ENCODE measurements at places on chromosomes 4 and X. TPM values are rescaled to one million over a fixed set of nuclear protein-coding genes. Genes with fewer than 3 reads are reported as not detected.

Gene CDX4
- total RNA-seq, result not detected

Gene ABCE1
- 162 TPM for total RNA-seq

Gene ESX1
- not detected for total RNA-seq

Gene PPP1R2C
- total RNA-seq, result not detected

Gene RNF128
- total RNA-seq, result not detected

Gene ARHGAP36
- total RNA-seq, result not detected

Gene LONRF3
- total RNA-seq, result 3.9 TPM

Gene RAB40A
- not detected for total RNA-seq

Gene SRPK3
- not detected for total RNA-seq

Gene FAM50A
- total RNA-seq, result 57.8 TPM

Gene IL2RG
- total RNA-seq, result 1.9 TPM

Gene HS3ST1
- 0.98 TPM for total RNA-seq

Gene LANCL3
- total RNA-seq, result 3.5 TPM

Gene UBA1
- total RNA-seq, result 239 TPM

Gene CSAG3
- not detected for total RNA-seq

Gene PLAC1
- not detected for total RNA-seq

Gene GUCY1A1
- total RNA-seq, result 0.67 TPM

Gene ADH1B
- not detected for total RNA-seq

Gene TCP11X2
- not detected for total RNA-seq

Gene DGKK
- not detected for total RNA-seq

Gene ARMCX1
- 23.5 TPM for total RNA-seq

Gene FAT1
- 1.6 TPM for total RNA-seq

Gene REPS2
- total RNA-seq, result 1.00 TPM

Gene SPATA18
- 6.8 TPM for total RNA-seq

Gene KLB
- under 0.01 TPM for total RNA-seq

Gene C1QTNF7
- total RNA-seq, result not detected

Gene AGTR2
- total RNA-seq, result not detected

Gene ZNF182
- 1.1 TPM for total RNA-seq

Gene PHOX2B
- total RNA-seq, result not detected

Gene GAGE13
- total RNA-seq, result not detected

Gene CCSER1
- total RNA-seq, result not detected

Gene S100G
- total RNA-seq, result not detected

Gene FAM53A
- total RNA-seq, result 0.60 TPM

Gene RENBP
- total RNA-seq, result 7.6 TPM

Gene ADRA2C
- total RNA-seq, result not detected

Gene ARMCX4
- total RNA-seq, result 4.5 TPM

Gene FOXR2
- total RNA-seq, result not detected

Gene XAGE1A
- not detected for total RNA-seq

Gene MID2
- total RNA-seq, result 33.9 TPM
